Parietal lobe (tissue), 2 donors: ENCODE measurements at places on chromosomes 3 and 15. TPM values are rescaled to one million over a fixed set of nuclear protein-coding genes. Genes with fewer than 3 reads are reported as not detected.

The C2CD4A gene
- total RNA-seq: not detected

The CCR1 gene
- 0.94 TPM for total RNA-seq

The ALPK3 gene
- total RNA-seq: 1.6 TPM

The MESP1 gene
- total RNA-seq: 2.2 TPM

The DCP1A gene
- 23.8 TPM for total RNA-seq

The EIF2B5 gene
- total RNA-seq: 61.7 TPM

The LMCD1 gene
- total RNA-seq: 1.9 TPM

The TTC21A gene
- total RNA-seq: 12.8 TPM

The ROBO2 gene
- total RNA-seq: 526 TPM

The ACVR2B gene
- total RNA-seq: 61.0 TPM

The IL5RA gene
- 1.3 TPM for total RNA-seq

The IL17RB gene
- 2.2 TPM for total RNA-seq

The FXR1 gene
- total RNA-seq: 301 TPM

The DAZL gene
- not detected for total RNA-seq

The CCDC54 gene
- 1.6 TPM for total RNA-seq

The TRIP4 gene
- total RNA-seq: 24.7 TPM

The HIGD2B gene
- total RNA-seq: not detected

The MESP2 gene
- total RNA-seq: not detected

The MBD4 gene
- 23.2 TPM for total RNA-seq

The SH3GL3 gene
- total RNA-seq: 121 TPM

The TMEM212 gene
- not detected for total RNA-seq

The MTMR10 gene
- 15.7 TPM for total RNA-seq

The MORC1 gene
- not detected for total RNA-seq

The PLS1 gene
- total RNA-seq: 0.94 TPM

The GOLGA6B gene
- total RNA-seq: not detected

The TRIM42 gene
- not detected for total RNA-seq

The SCG3 gene
- total RNA-seq: 52.9 TPM

The MCTP2 gene
- 0.94 TPM for total RNA-seq

The KIF15 gene
- 11.0 TPM for total RNA-seq

The GOLGA6L7 gene
- not detected for total RNA-seq

The KCNMB2 gene
- 11.9 TPM for total RNA-seq

The IQCH gene
- 2.8 TPM for total RNA-seq

The KLF13 gene
- total RNA-seq: 48.5 TPM

The TRAT1 gene
- not detected for total RNA-seq

The PLSCR5 gene
- total RNA-seq: not detected

The IL17RE gene
- 0.31 TPM for total RNA-seq

The WNT7A gene
- total RNA-seq: 10.6 TPM

The CCDC33 gene
- 0.31 TPM for total RNA-seq

The C3orf22 gene
- not detected for total RNA-seq

The NOP10 gene
- total RNA-seq: 59.2 TPM

The HYAL1 gene
- 2.8 TPM for total RNA-seq

The ACTC1 gene
- under 0.01 TPM for total RNA-seq

The MITF gene
- total RNA-seq: 2.5 TPM

The CPNE9 gene
- 0.31 TPM for total RNA-seq

The CD80 gene
- total RNA-seq: not detected

The CPA3 gene
- total RNA-seq: not detected

The BNC1 gene
- total RNA-seq: not detected

The SPINK8 gene
- total RNA-seq: not detected

The PAQR5 gene
- 0.31 TPM for total RNA-seq
